KG1 (cell line): ENCODE measurements at places on chromosomes 12 and 14.

GRCh38 chr12:50040657-50041056 is 15.4 kb upstream of the RACGAP1 start:
- DNase-seq: no peak

DNA sequence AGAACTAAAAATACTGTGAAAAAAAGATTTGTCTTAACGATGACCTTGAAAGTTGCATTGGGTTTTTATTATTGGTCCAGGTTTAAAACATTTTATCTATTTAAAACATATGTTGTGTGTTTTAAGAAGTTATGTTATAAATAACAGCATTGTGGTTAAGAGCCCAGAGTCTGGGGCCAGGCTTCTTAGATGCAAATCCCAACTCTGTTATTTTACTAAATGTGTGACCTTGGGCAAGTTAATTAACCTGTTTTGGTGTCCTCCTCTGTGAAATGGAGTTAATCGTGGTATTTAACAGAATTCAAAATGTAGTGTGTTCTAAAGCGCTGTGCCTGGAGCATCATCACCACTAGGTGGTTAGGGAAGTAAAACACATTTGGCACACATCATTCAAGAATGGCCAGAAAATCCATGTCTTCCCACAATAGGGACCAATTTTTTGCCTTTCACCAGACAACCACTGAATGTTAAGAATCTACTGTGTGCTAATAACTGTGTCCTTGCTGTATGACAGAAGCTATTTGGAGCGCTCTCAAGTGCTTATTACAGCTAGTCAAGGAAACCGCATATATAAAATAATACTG is 133.3 kb downstream of the MON2 start:
- no peak for DNase-seq

- DNase-seq: no peak
Observed at GRCh38 chr14:53874704-53875103, 81.9 kb downstream of the BMP4 start.

- DNase-seq: no peak
Observed at GRCh38 chr14:105214324-105214915, 33.3 kb upstream of the NUDT14 start.

- no peak for DNase-seq
Observed at GRCh38 chr14:65959563-65960024, 526.6 kb upstream of the CCDC196 start.

GRCh38 chr12:51187370-51187987 is 14.5 kb upstream of the TFCP2 start:
- DNase-seq: no peak

DNA sequence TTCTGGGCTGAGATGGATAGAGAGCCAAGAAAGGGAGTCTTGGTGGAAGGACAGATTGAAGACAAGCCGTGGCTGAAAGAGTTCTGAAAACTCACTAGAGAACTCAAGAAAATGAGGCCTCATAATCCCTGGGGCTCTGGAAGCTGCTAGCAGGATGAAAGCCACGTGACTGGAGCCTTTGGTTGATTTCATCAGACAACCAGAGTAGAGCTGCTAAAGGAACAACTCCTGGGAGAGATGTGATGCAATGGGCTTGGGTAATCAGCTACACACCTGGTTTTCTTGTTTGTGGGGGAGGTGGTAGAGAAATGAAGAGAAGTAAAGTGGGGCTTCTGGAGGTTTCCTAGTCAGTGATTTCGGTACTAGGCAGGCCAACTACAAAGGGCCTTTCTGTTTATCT is 13.4 kb downstream of the CSRNP2 start:
- no peak for DNase-seq

DNA sequence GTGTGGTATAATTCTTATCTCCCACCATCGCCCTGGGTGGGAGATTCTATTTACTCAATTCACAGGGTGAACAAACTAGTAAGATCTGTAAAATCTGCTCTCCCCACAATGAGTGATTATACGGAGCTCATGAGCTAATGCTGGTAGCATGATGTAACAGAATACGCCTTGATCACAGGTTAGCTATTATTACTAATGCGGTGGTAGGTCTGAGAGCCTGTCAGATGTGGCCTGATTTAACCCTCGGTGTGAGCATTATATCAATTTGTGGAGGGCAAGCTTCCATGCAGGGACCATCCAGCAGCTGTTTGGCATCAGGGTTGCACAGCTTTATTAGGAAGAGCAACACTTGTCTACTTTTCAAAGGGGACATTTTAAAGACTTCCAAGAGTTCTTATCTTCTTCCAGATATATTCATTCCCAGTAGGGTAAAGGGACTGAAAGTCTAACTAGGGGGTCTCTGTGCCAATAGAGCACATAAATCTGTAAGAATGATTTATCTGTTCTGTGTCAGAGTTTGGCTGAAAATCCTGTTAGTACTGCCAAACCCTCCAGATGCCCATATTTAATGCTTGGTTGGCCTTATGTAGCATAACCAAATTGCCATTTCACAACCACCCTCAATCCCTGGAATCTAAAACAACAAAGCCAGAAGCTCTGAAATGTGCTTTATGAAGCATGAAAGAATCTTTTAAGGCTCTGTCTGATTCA is 18.7 kb downstream of the TSHR start:
- DNase-seq: no peak

GRCh38 chr14:104223101-104224041 is 85.0 kb downstream of the KIF26A start:
- no peak for DNase-seq

- DNase-seq: no peak
Observed at GRCh38 chr12:130872179-130873096, 572 bp downstream of the RAN start.

DNA sequence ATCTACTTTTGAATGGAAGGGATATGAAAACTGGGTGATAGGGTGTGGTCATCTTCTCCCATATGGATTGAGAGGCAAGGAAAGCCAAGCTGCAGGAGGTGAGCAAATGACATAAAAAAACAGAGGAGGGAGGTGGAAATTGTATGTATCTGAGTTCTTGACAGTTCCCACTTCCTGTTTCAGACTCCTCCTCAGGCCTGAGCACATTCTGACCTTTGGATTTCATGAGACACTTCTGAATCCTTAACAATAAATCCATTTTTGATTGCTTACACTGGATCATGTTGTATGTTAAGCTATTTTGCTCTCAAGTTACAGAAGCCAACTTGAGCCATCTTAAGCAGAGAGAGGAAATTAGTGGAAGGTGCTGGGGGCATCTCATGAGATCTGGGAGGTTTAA is 11.6 kb upstream of the SRSF5 start:
- DNase-seq: no peak

- no peak for DNase-seq
Observed at GRCh38 chr12:30622509-30622908, 73.2 kb downstream of the IPO8 start.
